ENCODE measurements at places on chromosomes 13 and 19.

- no peak for DNase-seq
These were observed 277.6 kb upstream of the KLHL1 start for GRCh38 chr13:70385852-70386251.

GRCh38 chr19:22422211-22422610, at the start of gene ZNF98:
ZNF98 (minus strand) TSS chr19:22422346; CDS start chr19:22422224, 122 bp downstream.
- no peak for DNase-seq

DNA sequence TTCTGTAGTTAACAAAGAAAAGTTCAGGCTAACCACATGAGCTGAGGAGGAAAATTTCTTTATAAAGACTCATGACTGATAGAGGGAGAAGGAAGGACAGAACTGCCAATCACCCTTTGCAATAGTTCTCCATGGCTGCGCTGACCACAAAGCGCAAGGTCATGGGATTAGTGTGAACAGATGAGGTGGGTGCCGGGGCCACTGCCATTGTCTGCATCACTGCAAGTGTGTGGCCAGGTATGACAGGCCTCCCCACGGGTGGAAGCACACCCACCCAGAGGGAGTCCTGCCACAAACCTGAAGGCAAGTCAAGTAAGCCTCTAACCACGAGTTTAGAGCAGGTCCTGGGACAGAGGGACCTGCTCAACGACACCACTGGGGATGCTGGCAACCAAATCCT, 128.1 kb downstream of the TUBA3C start:
- DNase-seq: no peak

- no peak for DNase-seq
These were observed 12.8 kb downstream of the N4BP2L2 start for GRCh38 chr13:32525766-32526165.

- no peak for DNase-seq
These were observed 39.2 kb upstream of the MATK start for GRCh38 chr19:3825286-3825956.

GRCh38 chr13:106033659-106034058, 501.8 kb downstream of the EFNB2 start:
- DNase-seq: no peak
